ENCODE measurements at places on chromosomes 6 and 20. TPM values are rescaled to one million over a fixed set of nuclear protein-coding genes. Genes with fewer than 3 reads are reported as not detected.
A peak's percentile ranks its signal among the peaks of the same experiment; 100 is the strongest.

POM121L2 gene
- not detected for total RNA-seq

OPN5 gene
- total RNA-seq, result not detected

DNA sequence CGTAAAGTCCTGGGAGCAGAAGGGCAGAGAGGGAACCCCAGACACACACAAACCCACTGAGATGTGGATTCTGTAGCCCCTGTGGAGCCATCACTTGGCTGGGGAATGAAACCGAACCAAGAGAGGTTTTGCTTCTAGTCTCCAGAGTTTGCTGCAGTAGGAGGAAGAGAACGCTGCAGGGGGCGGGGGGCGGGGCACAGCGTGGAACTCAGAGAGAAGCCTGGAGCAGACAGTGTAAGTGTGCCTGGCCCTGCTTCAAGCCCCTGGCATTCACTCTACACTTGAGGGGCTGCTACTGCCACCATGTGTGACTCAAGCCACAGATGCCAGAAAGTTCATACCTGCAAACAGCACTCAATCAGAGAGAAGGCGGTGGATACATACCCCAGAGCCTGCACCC lies 18.9 kb downstream of the GABRR1 start:
- H3K27me3 ChIP-seq, result no peaks in the 10 kb centered on the region
- H3K4me1 ChIP-seq, result no peaks in the 10 kb centered on the region
- no peak overlapping the region for H3K4me3 ChIP-seq
- DNase-seq, result no peak
- no peaks in the 10 kb centered on the region for H3K36me3 ChIP-seq

DNA sequence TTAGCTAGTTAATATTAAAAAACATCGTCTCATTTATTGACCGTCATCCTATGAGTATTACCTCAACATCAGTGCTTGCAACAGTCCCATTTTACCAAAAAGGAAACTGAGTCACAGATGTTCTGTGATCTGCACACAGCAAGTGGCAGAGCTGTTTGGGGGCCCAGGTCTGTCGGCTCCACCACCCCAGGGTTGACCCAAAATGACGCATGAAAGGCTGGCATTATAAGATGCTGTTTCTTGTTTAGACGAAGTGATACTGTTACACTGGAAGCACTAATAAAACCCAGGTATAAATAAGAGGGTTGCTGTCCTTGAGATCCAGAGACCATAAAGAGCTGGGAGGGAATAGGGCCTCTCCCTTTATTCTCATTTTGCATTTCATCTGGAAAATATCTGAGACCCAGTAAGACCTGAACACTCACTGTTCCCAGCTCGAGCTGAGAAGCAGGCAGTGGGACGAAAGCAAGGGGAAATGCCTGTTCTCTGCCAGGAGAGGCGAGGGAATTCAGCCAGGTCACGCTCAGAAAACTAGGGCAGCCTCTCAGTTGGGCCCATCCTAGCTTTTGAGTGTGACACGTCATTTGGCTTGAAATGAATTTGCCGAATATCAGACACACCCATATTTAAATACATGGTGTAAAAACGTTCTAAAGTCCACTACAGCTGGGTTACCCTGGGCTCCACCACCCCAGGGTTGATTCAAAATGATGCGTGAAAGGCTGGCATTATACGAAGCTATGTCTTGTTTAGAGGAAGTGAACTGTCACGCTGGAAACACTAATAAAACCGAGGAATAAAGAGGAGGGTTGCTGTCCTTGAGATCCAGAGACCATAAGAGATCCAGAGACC lies 1.4 kb upstream of the MICAL1 start:
- H3K4me1 ChIP-seq, result peaks cover 38% of the 10 kb centered on the region
- no peaks in the 10 kb centered on the region for H3K27me3 ChIP-seq
- peaks cover 19% of the 10 kb centered on the region for H3K36me3 ChIP-seq
- H3K27ac ChIP-seq, result peak overlapping the region; percentile 85

DNA sequence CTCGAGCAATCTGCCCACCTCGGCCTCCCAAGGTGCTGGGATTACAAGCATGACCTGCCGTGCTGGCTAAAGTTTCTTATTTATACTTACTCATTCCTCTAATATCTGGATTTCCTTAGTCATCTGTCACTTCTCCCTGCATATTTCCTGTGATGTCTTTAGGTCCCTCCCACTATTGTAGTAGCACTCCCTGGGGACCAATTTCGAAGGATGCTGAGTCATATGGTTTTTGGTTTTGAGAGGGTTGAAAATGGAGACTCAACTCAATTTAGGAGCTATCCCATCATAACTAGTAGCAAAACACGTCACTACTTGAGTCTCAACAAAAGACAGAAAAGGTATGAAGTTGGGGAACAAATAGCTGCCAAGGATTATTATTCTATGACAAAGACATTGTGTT lies 20.2 kb downstream of the MCUR1 start:
- H3K36me3 ChIP-seq, result peaks cover 69% of the 10 kb centered on the region
- DNase-seq, result no peak
- no peak overlapping the region for H3K27ac ChIP-seq

All from stomach (tissue), 19 donors.